CD8-positive, alpha-beta memory T cell (primary cell): ENCODE measurements at places on chromosomes 2 and 18.

- DNase-seq: no peak
These were observed 413 bp downstream of the ALKAL2 start for GRCh38 chr2:287471-287885.

DNA sequence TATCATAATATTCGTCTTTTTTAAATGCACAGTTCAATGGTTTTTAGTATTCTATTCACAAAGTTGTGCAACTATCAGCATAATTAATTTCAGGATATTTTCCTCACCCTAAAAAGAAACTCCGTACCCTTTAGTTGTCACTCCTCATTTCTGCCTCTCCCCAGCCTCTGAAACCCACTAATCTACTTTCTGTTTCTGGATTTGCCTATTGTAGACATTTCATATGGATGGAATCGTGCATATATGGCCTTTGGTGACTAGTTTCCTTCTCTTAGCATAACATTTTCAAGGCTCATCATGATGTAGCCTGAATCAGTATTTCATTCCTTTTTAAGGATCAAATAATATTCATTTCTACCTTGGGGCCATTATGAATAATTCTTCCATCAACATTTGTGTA lies 18.5 kb downstream of the NEURL3 start:
- DNase-seq: no peak

GRCh38 chr2:20429528-20429927 lies 17.3 kb upstream of the RHOB start:
- no peak for DNase-seq

DNA sequence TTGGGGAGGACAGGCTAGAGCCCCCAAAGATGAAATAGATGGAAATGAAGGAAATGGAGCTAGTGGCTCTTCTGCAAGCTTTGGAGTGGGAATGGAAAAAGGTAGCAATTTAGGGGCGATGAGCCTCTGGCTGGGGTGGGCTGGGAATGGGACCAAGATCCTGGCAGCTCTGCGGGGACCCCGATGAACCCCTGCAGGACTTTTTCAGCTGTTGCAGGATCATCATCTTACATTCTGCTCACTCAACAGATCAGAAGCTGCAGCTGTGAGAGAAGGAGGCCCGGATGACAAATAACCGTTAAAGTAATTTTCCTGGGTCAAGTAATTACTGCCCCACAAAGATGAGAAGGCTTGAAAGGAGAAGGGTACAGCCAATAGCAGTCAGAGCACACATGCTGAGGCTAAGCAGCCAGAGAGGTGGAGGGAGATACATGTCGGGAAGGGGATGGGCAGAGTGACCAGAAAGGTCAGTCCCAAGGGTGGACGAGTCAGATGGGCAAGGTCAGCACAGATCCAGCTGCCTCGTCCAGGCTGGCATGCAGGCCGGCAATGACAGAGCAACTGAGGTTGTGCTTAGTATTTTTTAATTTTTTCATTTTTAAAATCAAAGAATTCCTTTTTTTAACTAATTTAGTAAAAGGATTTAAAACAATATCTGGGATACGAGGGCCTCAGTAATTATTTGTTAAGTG lies 245.0 kb upstream of the RAB6C start:
- DNase-seq: no peak

GRCh38 chr2:157192445-157193423 lies 64.8 kb upstream of the GALNT5 start:
- DNase-seq: no peak

DNA sequence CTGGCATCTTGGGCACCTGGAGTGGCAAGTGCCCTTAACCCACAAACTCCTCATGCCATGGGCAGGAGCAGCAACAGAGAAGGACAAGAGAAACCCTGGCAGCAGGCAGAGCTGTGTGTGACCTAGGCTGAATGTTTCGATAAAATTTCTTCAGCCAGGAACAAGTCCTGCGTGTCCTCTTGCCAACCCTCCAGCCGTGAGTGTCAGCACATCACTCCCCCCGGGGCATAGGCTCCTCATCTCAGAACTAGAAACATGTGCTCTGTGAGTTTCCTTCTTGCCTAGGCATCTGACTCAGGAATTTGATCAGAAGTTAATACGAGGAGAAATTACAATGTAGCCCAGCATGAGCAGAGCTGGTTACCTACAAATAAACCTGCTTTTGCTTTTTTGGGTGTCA lies 2.2 kb downstream of the ABCG8 start:
- DNase-seq: no peak

- DNase-seq: no peak
These were observed 11.8 kb upstream of the HAT1 start for GRCh38 chr2:171910494-171910893.

DNA sequence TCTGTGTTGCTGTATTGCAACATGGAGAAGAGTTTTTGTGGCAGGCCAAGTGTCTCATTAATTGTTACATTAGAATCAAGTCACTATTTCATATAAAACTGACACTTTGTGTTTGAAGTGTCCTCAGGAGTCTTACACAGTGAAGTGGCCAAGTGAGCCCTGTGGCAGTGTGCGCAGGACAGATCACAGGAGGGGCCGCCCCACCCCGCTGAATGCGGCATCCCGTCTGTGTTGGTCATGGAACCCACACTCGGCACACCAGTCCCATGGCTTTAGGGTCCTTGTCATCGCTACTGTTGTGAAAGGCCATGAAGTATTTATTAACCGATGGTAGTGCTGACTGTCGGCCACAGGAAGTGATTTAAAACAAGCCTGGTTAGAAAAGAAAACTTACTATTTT lies 144.7 kb upstream of the NFATC1 start:
- no peak for DNase-seq

DNA sequence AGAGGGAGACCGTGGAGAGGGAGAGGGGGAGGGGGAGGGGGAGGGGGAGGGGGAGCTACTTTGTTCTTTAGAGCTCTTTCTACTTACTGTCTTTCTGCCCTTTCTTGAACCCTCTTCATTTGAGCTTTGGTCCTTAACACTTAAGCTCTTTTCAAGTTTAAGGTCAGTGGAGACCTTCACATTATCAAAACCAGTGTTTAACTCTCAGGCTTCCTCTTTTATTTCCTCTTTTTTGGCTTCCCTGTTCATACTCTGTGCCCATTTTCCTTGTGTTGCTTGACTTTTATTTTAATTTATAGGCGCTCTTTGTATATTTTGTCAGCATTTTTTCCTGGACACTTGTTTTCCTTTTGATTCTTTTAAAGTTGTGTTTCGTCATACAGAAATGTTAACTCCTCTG lies 37.1 kb downstream of the ACSL3 start:
- no peak for DNase-seq

- DNase-seq: peak; percentile 30
These were observed 146.8 kb downstream of the TGIF1 start for GRCh38 chr18:3596637-3597384.

DNA sequence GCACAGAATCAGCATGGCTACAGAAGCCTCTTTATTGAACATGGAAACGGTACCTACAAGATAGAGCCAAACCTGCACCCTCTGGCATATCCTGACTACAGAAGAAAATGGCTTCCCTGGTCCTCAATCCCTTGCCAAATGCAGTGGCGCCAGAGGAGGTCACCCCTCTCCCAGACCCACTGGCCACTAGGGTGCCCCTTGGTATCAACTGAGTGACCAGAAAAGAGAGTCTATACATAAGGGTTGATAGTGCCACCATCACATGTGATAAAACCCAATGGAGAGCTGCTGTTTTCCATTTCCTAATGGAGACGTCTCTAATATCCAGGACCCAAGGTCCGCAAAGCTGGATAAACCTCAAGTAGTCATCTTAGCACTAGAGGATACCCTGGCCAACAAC lies 52.7 kb upstream of the ALK start:
- DNase-seq: no peak

GRCh38 chr2:127176371-127177311 lies 43.5 kb downstream of the CYP27C1 start:
- DNase-seq: no peak

GRCh38 chr18:70636991-70637390 lies 348.1 kb downstream of the SOCS6 start:
- DNase-seq: no peak

DNA sequence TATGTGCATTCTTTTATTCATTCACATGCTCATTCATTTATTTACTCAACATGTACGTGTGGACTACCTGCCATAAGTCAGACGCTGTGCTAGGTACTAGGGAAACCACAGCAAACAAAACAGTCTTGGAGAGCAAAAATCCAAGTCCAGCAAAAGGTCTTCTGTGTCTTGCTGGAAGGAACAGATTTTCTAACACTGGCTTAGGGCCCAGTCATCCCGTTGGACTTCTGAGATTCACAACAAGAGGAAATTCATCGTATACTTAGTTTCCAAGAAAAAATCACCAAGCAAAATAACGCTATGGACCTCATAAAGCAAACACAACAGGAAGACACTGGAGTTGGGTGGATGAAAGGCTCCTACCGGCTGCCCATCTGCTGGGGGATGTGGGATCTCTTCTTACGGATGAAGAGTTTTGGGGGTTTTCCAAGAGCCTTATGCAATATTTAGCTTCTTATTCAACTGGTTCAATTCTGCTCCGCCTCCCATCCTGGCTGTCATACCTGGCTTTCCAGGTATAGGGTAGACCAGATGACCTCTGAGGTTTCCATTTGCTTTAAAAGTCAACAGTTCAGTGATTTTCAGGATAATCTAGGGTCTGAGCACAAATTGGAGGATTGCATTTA lies 262.7 kb downstream of the HAUS1 start:
- no peak for DNase-seq

DNA sequence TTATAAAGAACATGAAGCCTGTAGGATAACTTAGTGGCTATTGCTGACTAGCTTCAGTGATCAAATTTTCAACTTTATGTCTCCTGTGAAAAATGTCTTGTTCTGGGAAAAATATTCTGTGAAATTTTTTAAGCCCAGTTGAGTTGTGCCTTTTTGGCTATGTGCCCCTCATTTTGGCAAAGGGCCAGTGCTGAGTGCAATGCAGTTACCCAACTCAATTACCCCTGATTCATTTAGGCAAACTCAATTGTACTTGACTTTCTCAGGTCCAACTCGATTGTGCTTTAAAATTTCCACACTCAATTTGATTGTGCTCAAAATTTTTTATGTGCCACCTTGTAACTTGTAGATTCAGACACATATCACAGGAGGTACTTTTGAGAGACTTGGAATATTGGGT lies 548.8 kb upstream of the NRP2 start:
- no peak for DNase-seq

DNA sequence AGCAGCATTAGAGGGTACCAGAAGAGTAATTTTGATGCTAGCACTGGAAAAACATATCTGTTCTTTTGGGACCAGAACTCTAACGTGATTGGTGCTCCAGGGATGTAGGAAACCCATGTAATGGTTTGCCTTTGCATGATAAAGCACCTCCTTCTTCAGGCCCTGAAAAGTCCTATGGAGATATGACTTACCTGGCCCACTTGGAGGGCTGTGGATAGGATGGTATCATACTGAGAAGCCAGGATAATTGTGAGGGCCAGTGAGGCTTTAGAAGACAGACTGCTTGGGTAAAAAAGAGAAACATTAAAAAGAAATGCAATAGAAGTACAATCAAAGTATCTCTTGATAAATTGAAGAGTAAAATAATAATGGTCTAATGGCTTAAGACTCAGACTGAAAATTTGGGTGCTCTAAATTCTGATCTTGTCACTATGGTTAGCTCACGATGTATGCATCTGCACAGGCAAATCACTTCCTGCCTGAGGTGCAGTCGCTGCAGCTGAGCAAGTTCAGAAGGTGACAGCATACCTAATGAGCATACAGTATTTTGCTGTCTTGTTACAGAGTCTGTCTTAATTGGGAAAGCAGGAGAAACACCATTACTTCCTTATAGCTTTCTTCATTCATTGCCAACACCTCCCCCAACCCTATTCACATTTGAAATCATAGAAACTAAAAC lies 371.5 kb downstream of the NUP35 start:
- DNase-seq: no peak

DNA sequence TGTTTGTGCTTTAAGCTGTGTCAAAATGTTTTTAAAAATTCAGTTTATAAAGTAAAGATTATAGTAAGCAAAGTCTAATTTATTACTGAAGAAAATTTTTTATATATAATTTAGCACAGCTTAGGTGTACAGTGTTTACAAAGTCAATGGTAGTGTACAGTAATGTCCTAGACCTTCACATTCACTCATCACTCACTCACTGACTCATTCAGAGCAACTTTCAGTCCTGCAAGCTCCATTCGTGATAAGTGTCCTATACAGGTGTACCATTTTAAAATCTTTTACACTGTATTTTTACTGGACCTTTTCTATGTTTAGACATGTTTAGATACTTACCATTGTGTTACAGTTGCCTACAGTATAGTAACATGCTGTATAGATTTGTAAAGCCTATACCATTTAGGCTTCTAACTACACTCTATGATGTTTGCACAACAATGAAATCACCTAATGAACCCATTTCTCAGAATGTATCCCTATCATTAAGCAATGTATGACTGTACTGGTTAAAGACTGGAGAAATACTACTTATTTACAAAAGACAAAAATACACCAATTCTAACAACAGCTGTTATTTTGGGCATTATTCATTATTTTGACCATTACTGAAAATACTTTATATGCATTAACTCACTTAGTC lies 95.1 kb downstream of the STRN start:
- no peak for DNase-seq

DNA sequence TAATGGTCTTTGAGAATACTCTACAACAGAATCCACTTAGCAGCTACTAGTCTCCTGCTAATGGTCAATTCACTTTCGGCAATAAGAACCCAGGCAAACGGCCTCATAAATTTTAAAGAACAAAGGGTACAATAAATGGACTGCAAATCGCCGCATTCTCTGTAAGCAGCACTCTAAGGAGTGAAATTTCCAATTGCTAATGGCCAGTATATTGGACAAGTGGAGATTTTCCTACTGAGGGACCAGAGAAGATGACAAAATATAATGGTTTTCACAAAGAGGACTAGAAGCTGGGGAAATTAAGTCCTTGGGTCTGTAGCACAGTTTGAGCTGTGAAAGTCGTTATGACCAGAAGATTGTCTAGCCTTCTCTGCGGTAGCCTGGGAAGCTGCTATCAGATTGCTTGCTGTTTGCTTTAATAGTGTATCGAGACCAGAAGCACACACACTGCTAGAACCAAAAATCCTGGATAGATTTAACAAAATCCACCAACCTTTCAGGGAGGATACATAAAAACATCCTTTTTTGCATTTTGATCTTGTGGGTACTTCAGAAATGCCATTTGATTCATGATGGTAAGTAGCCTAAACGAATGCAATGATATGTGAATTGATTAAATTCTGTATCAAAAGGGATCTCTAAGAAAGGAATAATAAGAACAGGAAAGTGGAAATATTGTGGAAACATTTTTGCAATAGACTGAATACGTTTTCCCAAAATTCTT lies 53.6 kb upstream of the ATP8B1 start:
- DNase-seq: no peak

GRCh38 chr2:84481702-84482101 lies 22.6 kb upstream of the SUCLG1 start:
- peak; percentile 21 for DNase-seq

- no peak for DNase-seq
These were observed 258.1 kb downstream of the CTNNA2 start for GRCh38 chr2:79770926-79771325.
